ENCODE measurements at places on chromosomes 3 and 15.

DNA sequence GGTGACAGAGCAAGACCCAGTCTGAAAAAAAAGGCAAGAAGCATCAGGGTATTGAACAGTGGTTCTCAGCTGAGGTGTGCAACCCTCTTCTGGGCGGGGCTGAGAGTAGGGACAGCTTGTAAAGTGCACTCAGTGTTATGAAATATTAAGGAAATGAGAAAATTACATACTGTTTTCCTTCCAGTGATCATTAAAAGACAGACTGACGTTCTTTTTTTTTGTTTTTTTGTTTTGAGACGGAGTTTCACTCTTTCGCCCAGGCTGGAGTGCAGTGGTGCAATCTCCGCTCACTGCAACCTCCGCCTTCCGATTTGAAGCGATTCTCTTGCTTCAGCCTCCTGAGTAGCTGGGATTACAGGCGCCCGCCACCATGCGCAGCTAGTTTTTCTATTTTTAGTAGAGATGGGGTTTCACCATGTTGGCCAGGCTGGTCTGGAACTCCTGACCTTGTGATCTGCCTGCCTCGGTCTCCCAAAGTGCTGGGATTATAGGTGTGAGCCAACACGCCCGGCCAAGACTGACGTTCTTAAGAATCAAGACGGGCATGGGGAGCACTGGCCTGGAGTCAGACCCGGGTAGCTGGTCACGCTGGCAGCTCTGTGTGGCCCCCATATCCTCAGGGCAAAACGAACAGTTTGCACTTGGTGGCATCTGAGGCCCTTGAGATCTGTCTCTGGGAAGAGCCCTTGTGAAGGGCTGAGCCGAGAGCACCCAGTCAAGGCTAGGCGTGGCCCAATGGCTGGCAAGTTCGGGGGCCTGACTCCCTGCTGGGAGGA is 11.4 kb downstream of the MAN2A2 start:
- DNase-seq, result no peak

GRCh38 chr3:37291275-37291700 is 116.9 kb upstream of the LRRFIP2 start:
- no peak for DNase-seq

- DNase-seq, result no peak
Observed at GRCh38 chr3:47347217-47347801, 33.5 kb upstream of the PTPN23 start.

DNA sequence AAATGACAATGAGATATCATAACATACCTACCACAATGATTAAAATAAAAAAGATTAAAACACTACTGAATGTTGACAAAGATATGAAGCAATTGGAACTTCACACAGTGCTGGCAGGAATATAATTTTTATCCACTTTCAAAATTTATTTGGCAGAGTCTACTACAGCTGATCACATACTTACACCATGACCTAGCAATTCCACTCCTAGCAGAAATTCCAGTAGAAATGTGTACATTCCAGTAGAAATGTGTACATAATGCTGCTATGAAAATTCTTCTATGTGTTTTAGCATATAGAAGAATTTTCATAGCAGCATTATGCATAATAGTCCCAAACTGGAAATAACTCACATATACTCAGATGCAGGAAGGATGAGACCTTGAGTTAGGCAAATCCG is 43.5 kb downstream of the IFT57 start:
- no peak for DNase-seq

GRCh38 chr15:34606545-34606944 is 23.1 kb upstream of the GOLGA8B start:
- DNase-seq, result no peak

DNA sequence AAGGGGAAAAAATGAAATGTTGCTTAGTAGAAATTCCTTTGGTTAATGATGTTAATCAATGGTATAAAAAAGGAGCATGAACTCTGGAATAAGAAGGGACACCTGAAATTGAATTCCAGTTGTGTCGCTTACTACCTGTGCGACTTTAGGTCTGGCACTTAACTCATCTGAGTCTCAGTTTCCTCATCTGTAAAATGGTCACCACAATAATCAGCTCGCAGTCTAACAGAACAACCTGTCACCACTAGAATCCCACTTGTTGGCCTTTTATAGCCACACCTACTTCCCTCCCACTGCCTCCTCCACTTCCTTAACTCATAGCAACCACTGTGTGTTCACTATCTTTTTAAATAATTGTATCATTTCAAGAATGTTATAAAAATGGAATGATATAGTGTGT is 2.5 kb downstream of the PLAAT1 start:
- DNase-seq, result no peak

Measured in stimulated activated CD4-positive, alpha-beta T cell treated with anti-CD3 and anti-CD28 coated beads, TNF-alpha, amount 100 ng/mL, for 1 hour (primary cell).